NB4 (cell line): ENCODE measurements at places on chromosomes 13 and 19.

- DNase-seq, result peak; percentile 65
These were observed 17.4 kb upstream of the SDHAF1 start for GRCh38 chr19:35977446-35978222.

DNA sequence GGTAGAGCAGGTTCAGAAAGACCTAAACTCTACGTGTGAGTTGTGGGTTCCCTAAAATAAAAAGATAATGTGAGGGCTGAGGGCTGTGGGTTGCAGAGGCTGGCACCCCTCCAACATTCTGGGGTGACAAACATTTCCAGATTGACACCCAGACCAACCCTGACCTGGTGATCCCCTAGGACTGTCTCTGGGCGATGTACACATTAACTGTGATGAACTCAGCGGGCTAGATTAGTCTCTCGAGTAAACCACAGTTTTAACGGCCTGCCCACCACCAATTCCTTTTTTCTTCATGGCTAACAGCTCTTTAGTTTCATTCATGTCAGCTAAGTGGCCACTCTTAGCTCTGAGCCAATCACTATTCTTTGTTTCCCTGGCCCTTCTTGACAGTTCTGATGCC, 24.8 kb downstream of the SIAH3 start:
- peak; percentile 89 for DNase-seq

- DNase-seq, result peak; percentile 70
These were observed 1.3 kb downstream of the ZNF616 start for GRCh38 chr19:52138278-52138982.

GRCh38 chr19:13215572-13216380, 65.6 kb downstream of the IER2 start:
- DNase-seq, result no peak

DNA sequence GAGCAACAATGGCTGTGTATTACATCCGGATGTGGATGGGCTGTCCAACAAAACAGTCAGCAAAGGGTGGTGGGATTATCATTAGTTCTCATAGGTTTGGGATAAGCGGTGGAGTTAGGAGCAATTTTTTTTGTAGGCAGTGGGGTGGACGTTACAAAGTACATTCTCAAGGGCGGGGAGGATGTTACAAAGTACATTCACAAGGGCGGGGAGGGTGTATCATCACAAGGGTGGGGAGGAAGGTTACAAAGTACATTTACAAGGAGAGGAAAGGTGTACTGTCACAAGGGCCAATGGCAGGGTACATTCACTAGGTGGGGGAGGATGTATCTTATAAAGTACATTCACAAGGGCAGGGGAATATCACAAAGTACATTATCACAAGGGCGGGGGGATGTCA, 20.8 kb upstream of the ZNF561 start:
- DNase-seq, result no peak

DNA sequence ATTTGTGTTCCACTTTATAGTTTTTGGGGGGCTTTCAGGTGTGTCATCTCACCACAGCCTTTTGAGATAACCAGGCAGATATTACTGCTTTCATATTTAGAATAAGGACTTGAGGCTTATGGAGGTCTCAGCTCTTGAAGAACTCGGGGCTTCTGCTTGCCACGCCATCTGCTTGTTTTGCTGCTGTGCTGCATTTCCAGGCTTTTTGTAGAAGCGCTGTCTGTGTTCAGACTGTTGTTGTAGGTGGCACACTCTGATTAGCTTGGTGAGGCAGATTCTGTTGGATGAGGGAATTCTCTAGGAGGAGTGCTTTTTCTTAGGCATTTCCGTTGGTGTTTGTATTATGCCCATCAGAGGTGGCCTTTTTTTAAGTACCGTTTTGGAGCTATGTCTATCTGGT, 57.2 kb downstream of the WASF3 start:
- no peak for DNase-seq

GRCh38 chr13:34255711-34256110, 437.8 kb downstream of the RFC3 start:
- no peak for DNase-seq

DNA sequence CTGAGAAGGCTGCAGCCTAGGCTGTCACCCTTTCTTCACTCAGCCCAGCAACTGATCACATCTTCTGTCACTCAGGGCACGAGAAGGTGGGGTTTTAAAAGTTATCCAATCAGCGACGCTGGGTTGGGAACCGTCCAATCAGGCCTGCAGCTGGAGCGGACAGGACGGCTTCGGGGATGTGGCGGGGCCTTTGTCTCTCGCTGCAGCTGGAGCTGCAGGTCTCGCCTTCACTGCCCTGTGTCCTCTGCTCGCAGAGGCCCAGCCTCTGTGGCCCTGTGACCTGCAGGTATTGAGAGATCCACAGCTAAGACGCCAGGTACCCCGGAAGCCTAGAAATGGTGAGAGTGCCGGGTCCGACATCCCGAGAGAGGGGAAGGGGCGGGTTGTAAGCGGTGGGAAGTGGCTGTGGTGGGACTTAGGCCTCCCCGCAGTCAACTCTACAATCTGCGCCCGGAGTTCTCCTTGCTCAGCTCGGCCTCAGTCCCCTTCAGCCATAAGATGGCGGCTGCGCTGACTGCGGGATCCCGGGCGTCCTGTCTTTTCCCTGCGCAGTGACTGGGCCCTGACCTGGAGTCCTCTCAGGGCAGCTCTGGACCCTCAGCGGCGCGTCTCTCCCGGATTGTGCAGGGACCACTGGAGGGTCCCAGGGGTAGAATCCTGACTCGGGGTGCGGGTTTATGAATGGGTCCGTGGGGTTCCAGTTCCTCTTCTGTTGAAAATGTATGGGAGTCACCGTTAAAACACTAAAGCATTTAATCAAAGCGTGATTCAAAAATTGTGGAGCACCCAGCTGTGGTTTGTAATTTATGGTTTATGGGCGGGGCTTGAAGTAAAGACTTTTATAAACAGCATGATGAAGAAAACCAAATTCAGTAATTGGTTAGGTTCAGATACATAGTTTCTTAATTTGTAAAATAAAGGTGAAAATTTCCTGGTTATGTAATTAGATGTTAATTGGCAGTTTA, at the start of gene ZNF714:
ZNF714 (plus strand) TSS at position 193 of the 965 bp plus-strand sequence. CDS start 16,066 bp downstream, outside the sequence.
- DNase-seq, result peak; percentile 94

DNA sequence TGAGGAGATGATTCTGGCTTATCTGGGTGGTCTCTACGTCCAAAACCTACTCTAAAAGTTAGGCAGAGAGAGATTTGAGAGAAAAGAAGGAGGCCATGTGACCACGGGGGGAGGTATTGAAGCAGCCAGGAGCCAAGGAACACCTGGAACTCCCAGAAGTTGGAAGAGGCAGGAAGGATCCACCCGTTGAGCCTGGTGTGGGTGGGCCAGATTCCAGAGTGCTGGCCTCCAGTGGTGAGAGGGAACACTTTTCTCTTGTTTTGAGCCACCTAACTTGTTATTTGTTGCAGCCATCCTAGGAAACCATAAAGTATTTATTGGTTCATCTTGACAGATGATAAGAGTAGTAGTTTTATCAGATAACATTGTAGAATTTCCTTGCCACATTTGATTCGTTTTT, 396.9 kb downstream of the MYO16 start:
- DNase-seq, result no peak

GRCh38 chr13:25768376-25768775, 283.4 kb downstream of the SHISA2 start:
- DNase-seq, result no peak

DNA sequence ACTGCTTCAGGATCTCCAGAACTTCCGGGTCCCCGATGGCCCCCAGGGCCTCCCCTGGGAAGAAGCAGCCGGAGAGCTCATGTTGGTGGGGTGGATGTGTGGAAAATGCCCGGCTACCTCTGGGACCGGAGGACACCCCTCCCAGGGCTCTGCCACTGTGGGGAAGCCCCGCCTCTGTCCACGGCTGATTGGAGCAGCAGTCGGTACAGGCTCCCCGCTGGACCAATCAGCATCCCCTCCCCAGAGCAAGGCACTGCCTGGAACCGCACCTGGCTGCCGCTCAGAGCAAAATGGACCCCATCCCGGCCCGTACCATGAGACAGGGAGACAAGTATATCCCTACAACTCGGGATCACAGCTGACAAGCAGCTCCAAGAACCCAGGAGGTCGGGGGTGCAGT, 6.4 kb downstream of the DOHH start:
- no peak for DNase-seq

DNA sequence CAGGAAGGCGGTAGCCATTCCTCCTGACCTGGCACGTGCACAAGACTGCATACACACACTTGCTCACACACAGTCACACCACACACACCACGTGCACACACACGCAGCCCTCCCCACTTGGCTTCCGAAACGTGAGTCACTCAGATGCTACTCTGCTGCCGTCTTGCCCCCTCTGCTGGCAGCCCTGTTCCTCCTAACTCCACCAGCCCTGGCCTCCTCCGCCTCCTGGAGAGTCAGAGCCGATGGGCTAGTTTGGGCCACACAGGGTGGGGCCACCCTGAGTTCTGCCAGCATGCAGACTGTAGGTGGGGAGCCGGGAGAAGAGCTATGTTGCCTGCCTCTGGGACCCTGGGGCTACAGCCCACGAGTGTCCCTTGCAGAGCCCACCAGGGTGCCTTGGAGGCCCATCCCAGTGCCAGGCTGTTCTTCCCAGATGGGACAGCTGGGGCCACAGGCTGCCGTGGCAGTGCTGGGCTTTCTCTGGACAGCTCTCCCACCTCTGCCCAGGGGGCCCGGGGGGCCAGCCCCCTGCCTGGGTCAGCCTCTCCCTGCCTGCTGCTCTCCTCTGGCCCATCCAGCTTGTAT, 12.1 kb downstream of the PIN1 start:
- peak; percentile 74 for DNase-seq
